Stimulated activated CD4-positive, alpha-beta T cell treated with anti-CD3 and anti-CD28 coated beads, Interleukin-1b, Interleukin-23, amount 100 ng/mL, for 1 hour (primary cell): ENCODE measurements at places on chromosomes 16 and 17.

GRCh38 chr16:30741461-30741914 is 6.7 kb upstream of the PHKG2 start:
- DNase-seq = no peak

DNA sequence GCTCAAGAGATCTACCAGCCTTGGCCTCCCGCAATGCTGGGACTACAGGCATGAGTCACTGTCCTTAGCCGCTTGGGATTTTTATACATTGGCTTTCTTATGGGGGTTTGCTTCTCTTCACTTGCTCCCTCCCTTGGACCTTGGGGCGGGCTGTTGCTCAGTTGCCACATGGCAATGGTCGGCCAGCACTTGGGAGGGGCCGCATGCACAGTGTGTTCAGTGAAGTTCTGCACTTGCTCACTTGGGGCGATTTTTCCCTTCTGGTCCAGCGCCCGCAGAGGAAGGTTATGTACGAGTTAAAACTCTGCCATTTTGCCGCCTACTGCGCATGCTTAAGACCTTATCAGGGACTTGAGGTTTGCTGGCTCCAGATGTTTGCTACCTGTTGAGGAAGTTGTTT is 1367.6 kb upstream of the CDH8 start:
- no peak for DNase-seq

DNA sequence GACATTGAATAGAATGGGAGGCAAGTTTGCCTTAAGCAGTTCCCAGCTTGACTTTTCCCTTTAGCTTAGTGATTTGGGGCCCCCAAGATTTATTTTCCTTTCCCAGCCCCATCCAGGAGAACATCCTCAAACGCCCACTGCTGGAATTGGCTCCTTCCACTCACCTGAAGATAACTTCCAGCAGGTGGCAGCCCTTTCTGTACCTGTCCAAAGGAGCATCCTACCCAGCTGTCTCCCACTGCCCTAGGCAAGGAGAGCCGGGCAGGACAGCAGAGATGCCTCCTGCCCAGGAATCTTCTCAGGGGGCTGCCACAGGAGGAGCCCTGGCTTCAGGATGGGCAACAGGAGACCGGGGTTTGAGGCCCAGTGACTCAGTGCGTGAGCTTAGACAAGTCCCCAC is 6.4 kb downstream of the CACNG5 start:
- DNase-seq = no peak

DNA sequence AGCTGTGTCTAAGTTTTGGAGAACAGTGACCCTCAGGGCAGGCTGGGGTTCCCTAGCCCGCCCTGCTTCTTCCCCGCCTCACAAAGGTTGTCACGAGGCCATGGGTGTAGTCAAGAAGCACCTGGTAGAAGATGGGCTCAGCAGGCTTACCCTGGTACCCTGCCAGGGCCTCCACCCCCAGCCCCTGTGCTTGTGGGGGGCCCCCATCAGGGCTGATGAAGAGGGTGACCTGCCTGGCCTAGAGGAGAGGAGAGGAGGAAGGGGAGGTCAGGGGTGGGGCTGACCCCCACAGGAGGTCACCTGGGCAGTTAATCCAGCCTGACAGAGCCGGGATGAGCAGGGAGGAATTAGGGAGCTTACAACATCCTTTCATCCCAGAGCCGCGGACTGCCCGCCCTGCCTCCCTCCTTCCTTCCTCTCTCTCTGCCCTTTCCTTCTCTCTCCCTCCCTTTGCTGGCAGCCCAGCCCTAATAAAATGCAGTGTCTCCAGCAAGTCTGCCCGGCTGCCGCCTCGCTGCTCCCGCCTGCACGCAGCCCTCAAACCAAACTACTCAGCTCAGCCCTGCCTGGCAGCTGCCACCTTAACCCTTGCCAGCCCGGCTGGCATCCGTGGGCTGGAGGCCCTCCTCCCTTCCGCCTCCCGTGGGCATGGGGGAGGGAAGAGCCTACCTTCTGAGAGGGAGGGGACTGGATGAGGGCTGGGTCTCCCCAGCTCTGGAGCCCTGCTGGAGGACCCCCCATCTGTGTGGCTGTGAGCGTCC is 7.2 kb downstream of the DLX3 start:
- no peak for DNase-seq

- DNase-seq = no peak
Measured at GRCh38 chr16:74562117-74562516, 44.8 kb downstream of the GLG1 start.

DNA sequence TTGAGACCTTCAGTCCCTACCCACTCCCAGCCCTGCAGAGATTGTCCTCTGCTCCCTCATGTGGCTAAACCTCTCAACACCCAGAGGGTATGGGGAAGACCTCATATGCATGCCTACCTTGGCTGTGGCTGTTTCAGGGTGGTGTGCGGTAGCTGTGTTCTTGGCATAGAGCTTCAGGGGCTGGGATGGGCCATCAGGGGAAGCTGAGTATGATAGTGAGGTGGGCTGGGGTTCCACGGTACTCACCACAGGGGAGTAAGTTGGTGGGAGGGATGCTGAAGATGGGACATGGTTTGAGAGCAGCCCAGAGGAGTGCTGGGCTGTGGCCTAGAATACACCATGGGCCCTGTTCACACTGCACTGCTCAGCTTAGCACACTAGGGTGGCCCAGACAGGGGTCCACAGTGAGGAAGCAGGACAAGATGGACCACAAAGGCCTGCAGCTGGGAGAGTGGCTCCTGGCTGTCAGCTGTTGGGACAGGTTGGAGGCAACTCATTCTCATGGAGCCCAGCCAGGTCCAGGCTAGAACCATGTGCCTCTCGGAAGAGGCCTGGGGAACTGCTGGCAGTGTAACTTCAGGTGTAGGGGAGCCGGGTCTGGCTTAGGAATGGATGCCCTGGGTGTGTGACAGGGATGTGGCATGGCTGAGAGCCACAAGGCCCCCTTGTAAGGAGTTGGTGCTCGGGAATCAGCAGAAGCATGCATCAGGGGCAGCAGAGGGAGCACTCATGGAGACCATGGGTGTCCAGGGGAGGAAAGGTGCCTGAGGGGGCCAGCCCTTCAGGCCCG is 3.1 kb downstream of the MFAP4 start:
- DNase-seq = no peak

GRCh38 chr16:80034469-80034826 is 433.9 kb upstream of the MAF start:
- DNase-seq = no peak

DNA sequence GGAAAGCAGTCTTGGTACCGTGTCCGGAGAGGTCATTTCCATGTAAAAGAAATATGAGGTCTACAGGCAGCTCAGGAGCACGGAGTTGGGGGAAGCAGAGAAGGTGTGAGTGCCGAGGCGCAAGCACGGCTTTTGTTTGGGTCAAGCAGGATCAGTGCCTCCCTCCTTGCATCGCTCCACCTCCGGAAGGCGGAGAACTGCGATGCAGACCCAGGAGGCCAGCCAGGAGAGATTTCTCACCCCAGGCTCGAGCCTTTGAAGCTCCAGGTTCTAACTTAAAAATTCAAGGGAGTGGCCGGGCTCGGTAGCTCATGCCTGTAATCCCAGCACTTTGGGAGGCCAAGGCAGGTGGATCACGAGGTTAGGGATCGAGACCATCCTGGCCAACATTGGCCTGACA is 25.0 kb downstream of the NAA60 start:
- no peak for DNase-seq

- DNase-seq = no peak
Measured at GRCh38 chr17:47884905-47885730, 10.9 kb upstream of the SP2 start.

DNA sequence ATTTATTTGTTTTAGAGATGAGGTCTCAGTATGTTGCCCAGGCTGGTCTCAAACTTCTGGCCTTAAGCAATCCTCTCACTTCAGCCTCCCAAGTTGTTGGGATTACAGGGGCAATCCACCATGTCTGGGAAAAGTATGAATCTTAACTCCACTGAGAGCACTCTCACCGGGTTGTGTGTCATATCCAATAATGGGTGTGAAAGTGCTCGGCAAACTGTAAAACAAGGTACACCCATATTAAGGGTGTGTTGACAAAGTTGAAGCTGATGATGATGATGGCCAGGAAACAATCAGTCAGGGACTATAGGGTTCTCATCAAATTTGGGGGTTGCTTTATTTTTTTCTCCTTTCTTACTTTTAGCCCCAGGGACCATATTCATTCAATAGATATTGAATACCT is 25.3 kb upstream of the TMC5 start:
- no peak for DNase-seq

DNA sequence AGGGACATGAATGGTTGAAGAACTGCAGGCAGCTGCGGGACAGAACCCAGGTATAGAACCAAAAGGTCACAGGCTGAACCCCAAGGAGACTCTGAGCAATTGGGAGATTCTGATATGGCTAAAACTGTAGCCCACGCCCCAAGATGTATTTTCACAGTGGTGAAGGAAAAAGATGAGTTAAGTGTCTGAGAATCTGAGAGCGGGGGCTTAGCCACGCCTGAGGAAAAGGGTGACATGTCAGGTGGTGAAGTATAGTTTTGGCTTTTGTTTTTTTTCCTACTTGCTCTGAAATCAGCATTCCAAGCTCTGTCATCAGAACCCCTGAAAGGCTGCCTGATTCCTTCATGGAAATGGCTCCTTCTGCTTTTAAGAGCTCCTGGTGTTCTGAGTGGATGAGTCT is 73.3 kb downstream of the AKAP1 start:
- no peak for DNase-seq

- no peak for DNase-seq
Measured at GRCh38 chr17:64686705-64687104, 24.6 kb upstream of the SMURF2 start.

DNA sequence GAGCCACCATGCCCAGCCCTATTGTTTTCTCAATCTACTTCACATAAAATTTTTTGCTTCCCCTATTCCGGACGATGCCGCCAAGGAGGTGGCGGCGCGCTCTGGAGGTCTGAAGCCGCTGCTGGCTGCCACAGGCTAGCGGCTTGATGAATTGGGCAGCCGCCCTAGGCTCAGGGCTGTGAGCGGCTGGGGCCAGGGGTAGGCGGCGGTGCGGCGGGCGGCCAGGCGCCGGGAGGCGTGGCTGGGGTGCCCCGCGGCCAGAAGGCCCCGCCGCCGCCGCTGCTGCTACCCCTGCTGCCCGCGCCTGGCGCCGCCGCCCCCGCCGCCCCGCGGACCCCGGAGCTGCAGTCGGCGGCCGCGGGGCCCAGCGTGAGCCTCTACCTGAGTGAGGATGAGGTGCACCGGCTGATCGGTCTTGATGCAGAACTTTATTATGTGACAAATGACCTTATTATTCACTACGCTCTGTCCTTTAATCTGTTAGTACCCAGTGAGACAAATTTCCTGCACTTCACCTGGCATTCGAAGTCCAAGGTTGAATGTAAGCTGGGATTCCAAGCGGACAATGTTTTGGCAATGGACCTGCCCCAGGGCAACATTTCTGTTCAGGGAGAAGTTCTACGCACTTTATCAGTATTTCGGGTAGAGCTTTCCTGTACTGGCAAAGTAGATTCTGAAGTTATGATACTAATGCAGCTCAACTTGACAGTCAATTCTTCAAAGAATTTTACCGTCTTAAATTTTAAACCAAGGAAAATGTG is 41.7 kb downstream of the ANKFY1 start:
- DNase-seq = no peak

DNA sequence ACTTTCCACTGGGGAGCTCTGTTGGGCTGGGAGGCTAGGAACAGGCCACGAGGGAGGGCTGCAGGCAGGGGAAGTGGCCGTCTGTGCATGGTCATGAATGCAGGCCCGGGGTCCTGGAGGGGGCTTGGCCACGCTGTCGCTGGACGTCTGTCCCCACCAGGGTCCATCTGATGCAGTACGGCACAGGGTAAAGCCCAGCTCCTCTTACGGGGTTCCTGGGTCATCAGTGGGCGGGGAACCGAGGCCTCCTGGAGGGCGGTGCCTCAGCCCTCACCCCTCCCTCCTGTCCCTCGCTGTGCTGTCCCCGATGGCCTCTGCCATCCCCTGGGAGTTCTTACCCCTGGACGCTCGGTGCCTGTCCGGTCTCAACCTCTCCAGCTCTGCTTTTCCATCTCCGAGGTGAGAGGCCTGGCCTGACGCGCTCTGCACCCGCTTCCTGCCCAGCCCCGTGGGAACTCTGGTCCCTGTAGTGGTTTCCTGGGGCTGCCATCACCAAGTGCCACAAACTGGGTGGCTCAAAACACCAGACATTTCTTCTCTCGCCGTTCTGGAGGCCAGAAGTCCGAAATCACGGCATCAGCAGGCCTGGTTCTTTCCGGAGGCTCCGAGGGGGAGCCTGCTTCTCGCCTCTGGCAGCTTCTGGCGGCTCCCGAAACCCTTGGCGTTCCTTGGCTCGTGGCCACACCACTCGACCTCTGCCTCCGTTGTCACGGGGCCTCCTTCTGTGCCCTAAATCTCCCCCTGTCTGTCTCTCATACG is 182.8 kb downstream of the SEC14L1 start:
- no peak for DNase-seq

DNA sequence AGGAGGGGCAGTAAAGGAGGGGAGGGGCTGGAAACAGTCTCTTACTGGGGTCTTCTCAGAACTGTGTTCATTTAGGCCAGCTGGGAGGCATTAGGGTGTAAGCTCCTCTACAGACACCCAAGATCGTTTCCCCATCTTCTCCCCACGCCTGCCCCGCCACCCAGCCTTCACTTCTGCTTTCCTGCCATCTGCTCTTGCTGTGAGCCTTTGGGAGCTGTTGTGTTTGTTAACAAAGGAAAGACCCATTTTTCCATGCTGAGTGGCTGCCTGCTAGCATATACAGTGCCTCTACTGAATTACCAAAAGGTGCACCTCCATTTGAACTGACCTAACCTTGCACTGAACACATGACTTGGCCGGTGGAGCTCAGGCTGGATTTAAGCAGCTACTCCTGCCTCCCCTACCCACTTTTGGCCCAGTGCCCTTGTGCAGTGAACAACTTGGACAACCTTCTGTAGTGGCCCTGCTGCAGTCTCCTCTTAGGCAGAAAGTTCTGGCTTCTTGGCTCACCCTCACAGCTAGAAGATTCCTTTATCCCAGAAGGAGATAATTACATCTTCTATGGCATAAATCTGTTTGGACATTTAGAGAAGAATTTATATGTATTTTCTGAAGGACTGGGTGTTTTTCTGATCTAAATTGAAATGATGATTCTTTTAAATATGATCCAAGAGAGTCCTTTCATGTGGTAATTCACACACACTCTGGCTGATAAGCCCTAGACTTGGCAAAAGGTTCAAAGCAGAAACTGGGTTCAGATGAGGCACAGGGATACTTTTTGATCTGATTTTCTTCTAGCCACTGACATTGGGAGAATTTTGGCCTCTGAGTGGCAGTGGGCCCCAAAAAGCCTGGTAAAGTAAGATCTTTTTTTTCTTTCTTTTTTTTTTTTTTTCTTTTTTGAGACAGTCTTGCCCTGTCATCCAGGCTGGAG is 81.9 kb upstream of the HNF1B start:
- no peak for DNase-seq

DNA sequence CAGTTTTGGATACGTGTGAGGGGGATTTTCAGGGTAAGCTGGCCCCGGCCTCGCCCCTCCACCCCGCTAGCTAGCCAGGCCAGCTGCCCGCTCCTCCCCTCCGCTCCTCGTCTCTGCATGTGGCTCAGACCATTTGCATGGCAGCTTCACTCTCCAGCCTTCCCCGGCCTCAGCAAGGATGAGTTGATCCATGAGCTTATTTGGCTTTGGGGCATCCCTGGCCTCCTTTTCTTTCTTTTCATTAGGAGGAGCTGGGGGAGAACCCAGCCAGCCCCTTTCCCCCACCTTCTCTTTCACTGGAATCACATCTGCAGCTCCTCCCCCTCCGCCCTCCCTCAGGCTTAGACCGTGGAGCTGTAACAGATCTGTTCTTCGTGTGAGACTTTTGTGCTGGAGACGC is 30.7 kb downstream of the ELAC2 start:
- DNase-seq = no peak
